ENCODE measurements at places on chromosomes 16 and 17. TPM values are rescaled to one million over a fixed set of nuclear protein-coding genes. Genes with fewer than 3 reads are reported as not detected.

The DNAAF8 gene
- total RNA-seq, result 0.31 TPM

The PRR11 gene
- 0.93 TPM for total RNA-seq

The UNC13D gene
- total RNA-seq, result 27.1 TPM

The VKORC1 gene
- total RNA-seq, result 106 TPM

The AURKB gene
- 3.0 TPM for total RNA-seq

The HOXB13 gene
- not detected for total RNA-seq

The MMP25 gene
- 1.5 TPM for total RNA-seq

The SKAP1 gene
- total RNA-seq, result 1.1 TPM

The CDRT15L2 gene
- not detected for total RNA-seq

The NDE1 gene
- 23.6 TPM for total RNA-seq

The ENPP7 gene
- total RNA-seq, result not detected

The TMEM238L gene
- not detected for total RNA-seq

The CCR7 gene
- 1.9 TPM for total RNA-seq

The NCOR1 gene
- 120 TPM for total RNA-seq

The CA5A gene
- total RNA-seq, result not detected

Measured in omental fat pad (tissue), 4 donors.